Right ventricle myocardium inferior (tissue), 1 donor: ENCODE measurements at places on chromosomes 7 and 10. TPM values are rescaled to one million over a fixed set of nuclear protein-coding genes. Genes with fewer than 3 reads are reported as not detected.

DNA sequence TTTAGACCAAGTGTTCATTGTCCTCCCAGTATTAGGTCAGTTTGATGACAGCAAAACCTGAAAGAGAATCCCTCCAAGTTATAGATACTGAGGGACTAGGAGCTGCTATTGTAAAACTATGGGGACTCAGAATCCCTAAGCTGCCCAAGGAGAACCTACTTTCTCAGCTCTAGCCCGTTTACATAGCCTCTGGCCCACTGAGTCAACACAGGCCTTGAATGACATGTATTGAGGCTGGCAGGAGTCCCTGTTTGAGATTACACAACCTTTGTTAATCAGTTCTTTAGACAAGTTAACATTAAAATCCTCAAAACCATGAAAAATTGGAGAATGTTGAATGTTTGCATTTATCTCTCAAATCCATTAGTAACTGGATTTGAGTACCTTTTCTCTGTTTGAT, 1079.0 kb downstream of the KCNMA1 start:
- DNase-seq, result no peak

- no peak for DNase-seq
These were observed 35.3 kb downstream of the CAPZA2 start for GRCh38 chr7:116897661-116898060.

DNA sequence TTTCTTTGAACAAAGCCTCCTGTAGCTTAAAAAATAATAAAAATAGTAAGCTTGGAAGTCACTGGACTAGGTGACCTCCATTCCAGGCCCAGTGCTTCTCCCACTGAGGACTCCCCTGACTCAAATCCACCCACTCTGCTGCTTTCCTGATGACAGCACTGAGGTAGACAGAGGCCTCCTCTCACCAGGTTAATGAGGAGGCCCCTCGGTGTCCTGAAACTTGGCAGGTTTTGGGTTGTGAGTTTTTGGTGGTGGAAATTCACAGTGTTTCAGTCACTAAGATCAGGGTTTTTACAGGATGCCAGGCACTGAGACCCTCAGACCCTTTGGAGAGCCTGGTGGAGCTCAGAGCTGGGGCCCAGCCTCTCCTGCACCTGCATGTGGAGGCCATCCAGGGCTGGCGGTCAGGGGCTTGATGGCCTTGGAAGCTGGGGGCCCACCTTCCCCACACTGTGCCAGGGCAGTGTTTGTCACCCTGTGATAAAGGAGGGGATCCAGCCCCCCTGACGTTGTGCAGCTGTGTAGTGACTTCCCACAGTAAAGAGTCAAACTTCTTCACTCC, 19.1 kb downstream of the TSPAN14 start:
- DNase-seq, result no peak

OPN4 gene
- 0.41 TPM for total RNA-seq

DNA sequence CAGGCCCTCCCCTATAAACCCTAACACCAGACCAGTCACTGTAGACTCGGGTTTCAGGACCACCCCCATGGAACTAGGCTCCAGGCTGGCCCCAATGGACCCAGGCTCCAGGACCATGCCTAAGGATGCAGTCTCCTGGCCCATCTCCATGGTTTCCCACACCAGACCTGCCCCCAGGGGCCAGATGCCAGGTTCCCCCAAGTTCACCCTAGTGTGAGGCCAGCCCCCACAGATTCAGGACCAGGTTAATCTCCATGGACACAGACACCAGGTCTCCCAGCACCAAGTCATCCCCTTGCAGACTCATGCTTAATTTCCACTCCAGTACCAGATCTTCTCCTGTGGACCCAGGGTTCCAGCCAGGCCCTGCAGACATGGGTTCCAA, 103.8 kb upstream of the LANCL2 start:
- DNase-seq, result no peak

- no peak for DNase-seq
These were observed 85.0 kb upstream of the DDC start for GRCh38 chr7:50650057-50650664.
